ENCODE measurements at places on chromosomes 7 and 10. TPM values are rescaled to one million over a fixed set of nuclear protein-coding genes. Genes with fewer than 3 reads are reported as not detected.

The SND1 gene
- polyA plus RNA-seq: 138 TPM

The VPS37D gene
- polyA plus RNA-seq: 0.61 TPM

The VGF gene
- polyA plus RNA-seq: 0.08 TPM

The CPN1 gene
- polyA plus RNA-seq: not detected

The RSU1 gene
- 109 TPM for polyA plus RNA-seq

The IFIT1B gene
- polyA plus RNA-seq: not detected

The NPSR1 gene
- polyA plus RNA-seq: not detected

The GPR15LG gene
- polyA plus RNA-seq: not detected

The BAIAP2L1 gene
- polyA plus RNA-seq: 36.4 TPM

The NME8 gene
- polyA plus RNA-seq: not detected

The OR9A2 gene
- polyA plus RNA-seq: not detected

The MUC12 gene
- polyA plus RNA-seq: 0.25 TPM

The GDF2 gene
- not detected for polyA plus RNA-seq

The NPY4R gene
- polyA plus RNA-seq: 0.37 TPM

The CDC14C gene
- not detected for polyA plus RNA-seq

The NUTM2E gene
- not detected for polyA plus RNA-seq

The OLAH gene
- 0.60 TPM for polyA plus RNA-seq

The YAE1 gene
- 19.6 TPM for polyA plus RNA-seq

The C10orf67 gene
- 0.26 TPM for polyA plus RNA-seq

The PRDX3 gene
- 167 TPM for polyA plus RNA-seq

The GNAT3 gene
- polyA plus RNA-seq: not detected

The NEUROG3 gene
- not detected for polyA plus RNA-seq

The UCMA gene
- not detected for polyA plus RNA-seq

The RET gene
- 0.80 TPM for polyA plus RNA-seq

The ARMC3 gene
- 0.06 TPM for polyA plus RNA-seq

The LIPN gene
- polyA plus RNA-seq: not detected

The HOXA10 gene
- polyA plus RNA-seq: 0.18 TPM

The STN1 gene
- polyA plus RNA-seq: 50.1 TPM

The PALD1 gene
- 0.01 TPM for polyA plus RNA-seq

The TMEM225B gene
- not detected for polyA plus RNA-seq

The VWDE gene
- polyA plus RNA-seq: 1.5 TPM

The SNX10 gene
- 11.4 TPM for polyA plus RNA-seq

The KLHL7 gene
- 24.9 TPM for polyA plus RNA-seq

The STEAP2 gene
- 4.9 TPM for polyA plus RNA-seq

The NPTX2 gene
- polyA plus RNA-seq: 0.01 TPM

The CNTNAP2 gene
- polyA plus RNA-seq: 2.5 TPM

The NFE2L3 gene
- polyA plus RNA-seq: 6.8 TPM

The HYAL4 gene
- polyA plus RNA-seq: 0.87 TPM

The RGS10 gene
- 27.3 TPM for polyA plus RNA-seq

The PCBD1 gene
- polyA plus RNA-seq: 35.9 TPM

The SH2D4B gene
- polyA plus RNA-seq: 0.02 TPM

The UFSP1 gene
- 1.1 TPM for polyA plus RNA-seq

The GBX1 gene
- polyA plus RNA-seq: not detected

The IRF5 gene
- 2.8 TPM for polyA plus RNA-seq
